GM13977 (cell line): ENCODE measurements at places on chromosomes 5 and 9.
A peak's percentile ranks its signal among the peaks of the same experiment; 100 is the strongest.

GRCh38 chr9:120924698-120925534 lies 1.7 kb downstream of the TRAF1 start:
- no peak for DNase-seq

- no peak for DNase-seq
Measured at GRCh38 chr5:147174671-147175265, 60.1 kb upstream of the STK32A start.

GRCh38 chr9:109993250-109993978 lies 213.4 kb downstream of the PALM2AKAP2 start:
- no peak for DNase-seq

DNA sequence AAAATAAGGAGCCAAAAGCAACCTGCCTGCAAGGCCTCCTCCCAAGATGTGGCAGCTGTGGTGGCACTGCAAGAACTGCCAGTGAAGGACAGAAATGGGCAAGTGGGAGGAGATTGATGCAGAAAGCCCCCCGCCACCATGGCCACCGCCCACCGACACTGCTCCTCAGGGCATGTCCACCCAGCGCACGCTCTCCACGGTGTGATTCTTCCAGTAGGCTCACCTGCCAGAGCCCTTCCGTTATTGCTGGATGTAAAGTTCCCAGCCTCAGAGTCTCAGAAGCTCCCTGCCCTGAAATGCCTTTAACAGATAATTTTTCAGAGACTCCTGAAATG lies 155.2 kb upstream of the PHYKPL start:
- no peak for DNase-seq

- DNase-seq: peak; percentile 52
Measured at GRCh38 chr5:77643654-77644370, 5.3 kb upstream of the OTP start.

DNA sequence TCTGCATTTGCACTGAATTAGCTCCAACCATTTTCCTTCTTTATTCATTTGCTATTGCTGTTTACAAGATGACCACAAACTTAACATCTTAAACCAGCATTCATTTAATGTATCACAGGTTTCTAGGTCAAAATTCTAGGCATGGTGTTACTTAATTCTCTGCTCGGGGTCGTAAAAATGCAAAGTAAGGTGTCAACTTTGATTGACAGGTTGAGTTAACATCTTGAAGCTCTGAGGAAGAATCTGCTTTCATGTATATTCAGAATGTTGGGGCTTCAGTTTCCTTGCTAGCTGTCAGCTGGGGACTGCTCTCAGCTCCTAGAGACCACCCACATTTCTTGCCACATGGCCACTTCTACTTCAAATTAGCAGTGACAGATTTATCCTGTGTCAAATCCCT lies 348.7 kb upstream of the GRIN3A start:
- DNase-seq: no peak

DNA sequence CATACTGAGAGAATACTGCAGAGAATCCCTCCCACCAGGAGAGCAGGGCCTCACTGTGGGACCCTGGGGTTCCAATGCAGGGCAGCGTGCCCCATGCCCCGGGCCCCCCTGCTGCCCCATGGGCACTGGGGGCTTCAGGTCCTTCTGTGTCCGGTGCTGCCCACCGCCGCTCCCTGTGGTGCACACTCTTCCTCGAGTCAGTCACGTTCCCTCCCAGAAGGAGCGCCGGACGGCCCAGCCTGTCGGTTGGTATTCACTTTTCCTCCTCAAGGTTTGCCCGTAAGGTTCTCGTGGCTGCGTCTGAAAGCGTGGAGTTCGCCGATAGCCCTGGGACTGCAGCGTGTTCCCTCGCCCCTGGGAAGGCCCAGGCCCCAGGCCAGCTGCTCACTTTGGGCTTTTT lies 48.1 kb upstream of the FCN2 start:
- DNase-seq: no peak

DNA sequence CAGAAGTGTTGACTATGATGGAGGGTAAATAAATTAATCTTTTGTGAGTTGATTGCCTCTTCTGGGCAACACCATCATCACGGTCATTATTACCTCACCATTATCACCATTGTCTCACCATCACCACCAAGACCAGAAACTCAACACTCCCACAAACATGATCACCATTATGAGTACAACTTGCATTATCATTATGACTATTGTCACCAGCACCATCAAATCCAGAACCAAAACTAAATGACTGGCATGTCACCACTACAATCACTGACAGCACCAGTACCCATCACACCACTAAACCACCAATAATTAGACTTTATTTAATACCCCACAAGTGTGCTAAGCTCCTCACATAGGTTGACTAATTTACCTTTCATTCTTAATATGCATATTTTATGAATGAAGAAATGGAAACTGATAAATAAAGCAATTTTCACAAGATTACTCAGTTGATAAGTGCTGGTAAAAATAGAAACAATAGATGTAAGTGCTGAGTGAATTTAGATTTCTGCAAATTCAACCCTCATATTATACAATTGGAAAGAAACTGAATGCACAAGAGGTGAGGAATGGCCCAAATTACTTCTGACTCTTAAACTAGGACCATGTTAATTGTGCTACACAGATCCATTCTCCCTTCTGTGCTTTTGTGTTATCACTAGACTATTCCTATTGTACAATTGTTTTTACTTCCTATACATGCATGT lies 517.8 kb upstream of the PAPPA start:
- DNase-seq: no peak
